ENCODE measurements at places on chromosomes 2 and 18.

DNA sequence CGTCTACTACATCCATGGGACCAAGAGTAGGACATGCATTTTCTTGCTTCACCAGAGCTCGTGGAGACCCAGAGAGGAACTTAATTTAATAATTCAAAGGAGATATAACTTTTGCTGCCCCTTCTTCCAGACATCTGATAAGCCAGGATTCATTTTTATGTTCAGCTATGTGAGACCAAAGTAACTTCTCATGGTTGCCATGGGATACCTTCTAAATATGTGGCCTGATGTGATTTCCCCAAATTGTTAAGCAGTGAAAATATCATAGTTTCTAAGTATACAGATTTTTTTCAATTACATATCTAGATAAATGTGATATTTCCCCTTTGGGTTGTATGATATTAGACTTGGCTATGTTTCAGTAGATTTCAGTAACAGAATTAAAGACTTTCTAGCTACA is 185.5 kb upstream of the FN1 start:
- no peak for DNase-seq

DNA sequence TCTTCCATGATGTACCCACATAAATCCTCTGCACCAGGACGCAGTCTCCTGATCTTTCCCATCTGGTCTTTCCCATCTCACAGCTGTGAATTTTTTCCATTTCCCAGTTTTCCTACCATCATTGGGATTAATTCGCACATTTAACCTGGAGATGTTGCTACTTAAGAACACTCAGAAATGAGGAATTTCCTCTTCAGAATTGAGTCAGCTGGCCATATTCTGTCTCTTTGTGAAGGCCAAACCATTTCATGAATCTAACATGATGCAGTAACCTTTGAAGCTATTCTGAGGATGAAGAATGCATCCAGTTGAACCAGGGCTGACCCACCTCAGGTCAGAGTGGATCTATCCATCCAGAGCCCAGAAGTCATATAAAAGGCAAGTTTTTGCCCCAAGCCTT is 326.8 kb downstream of the SETBP1 start:
- no peak for DNase-seq

GRCh38 chr2:182522972-182523473 is 96.2 kb upstream of the PDE1A start:
- no peak for DNase-seq

DNA sequence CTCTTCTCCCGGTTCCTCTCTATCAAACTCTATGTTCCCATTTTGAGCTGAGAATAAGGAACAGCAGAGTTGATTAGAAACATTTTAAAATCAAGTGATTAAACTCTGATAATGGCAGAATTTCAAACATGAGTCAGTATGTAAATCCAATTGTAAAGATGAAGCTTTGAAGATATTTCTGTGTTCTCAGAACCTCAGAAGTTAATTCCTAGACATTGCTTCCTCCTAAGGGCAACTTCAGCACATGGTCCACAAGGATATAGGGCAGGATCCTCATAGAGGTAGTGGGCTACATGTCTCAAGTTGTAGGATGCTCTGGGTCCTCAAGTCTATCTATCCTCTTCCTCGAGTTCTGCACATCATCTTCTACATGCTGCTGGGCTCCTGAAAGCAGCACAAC is 46.3 kb downstream of the QPCT start:
- DNase-seq = no peak

DNA sequence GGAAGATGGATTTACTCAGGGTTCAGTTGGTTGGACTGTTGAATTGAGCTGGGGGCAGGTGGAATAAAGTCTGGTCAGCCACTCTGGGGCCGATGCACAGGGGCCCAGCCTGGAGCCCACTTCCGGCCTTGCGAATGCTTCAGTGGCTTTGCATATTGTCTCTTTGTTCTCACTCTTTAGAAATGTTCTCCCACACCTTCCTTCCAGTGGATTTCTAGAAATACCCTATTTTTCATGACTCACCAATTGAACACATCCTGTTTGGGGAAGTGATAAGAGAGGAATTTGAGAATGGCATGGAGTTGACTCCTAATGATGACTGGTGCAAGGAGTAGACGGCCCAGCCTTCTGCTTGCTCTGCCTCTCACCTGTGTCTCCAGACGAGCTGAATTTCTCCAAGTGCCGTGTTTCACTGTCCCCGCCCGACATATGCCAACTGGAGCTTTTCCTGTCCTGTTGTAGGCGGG is 28.1 kb downstream of the ASAP2 start:
- DNase-seq = no peak

DNA sequence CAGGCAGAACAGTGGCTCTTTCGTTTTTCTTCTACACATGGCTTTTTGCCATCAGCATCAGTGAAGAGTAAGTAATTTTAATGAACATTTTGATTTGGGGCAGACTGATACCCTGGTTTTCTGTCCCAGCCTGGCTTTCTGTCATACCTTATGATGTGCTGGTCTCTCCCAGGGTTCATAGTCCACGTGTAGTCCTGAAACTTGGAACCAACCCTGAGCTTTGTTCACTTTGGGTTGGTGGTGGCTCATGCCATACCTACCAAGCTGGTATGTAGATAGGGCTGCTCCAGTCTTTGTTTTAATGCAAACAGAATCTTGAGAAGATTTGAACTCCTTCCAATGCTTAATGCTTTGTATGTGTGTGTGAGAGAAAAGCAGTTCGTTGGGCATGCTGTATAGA is 4.9 kb downstream of the COPS7B start:
- no peak for DNase-seq

DNA sequence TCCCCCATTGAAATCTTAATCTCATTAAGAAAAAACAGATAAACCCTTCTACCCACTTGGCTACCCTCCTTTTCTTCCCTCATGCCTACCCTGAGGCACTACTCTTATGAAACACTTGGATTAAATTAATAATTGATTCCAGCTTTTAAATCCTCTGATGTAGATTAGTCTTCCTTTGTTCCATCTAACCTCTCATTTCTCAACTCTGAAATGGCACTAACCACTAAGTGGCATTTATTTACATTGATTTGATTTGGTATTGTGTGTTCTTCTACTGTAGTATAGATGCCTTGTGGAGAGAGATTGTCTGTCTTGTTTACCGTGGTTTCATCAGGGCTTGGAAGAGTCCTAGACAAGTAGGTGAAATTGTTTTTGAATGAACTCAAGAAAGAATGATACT is 26.7 kb downstream of the ITGA4 start:
- no peak for DNase-seq

- DNase-seq = no peak
Measured at GRCh38 chr18:52451851-52452250, 111.9 kb downstream of the DCC start.

GRCh38 chr18:3218819-3219218 is 949 bp downstream of the MYOM1 start:
- DNase-seq = no peak

GRCh38 chr2:199460101-199460671 is 2.4 kb upstream of the SATB2 start:
- DNase-seq = no peak

DNA sequence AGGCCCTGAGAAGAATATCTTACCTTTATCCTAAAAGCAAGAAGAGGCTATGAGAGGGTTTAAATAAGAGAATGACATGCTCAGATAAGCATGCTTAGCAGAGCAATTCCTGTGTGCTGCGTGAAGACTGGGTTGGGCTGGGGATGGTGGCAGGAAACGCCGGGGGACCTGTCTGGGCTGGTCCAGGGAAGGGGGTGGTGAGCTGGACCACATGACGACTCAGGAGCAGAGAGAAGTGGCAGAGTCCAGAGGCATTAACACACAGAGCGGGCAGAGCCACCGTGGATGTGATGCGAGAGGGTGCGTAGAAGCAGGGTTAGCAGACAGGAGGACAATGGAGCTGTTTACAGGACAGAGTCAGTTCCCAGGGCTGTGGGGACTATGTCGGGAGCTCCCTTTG is 84.5 kb downstream of the ZBTB7C start:
- DNase-seq = no peak

GRCh38 chr2:100902817-100903405 is 83.0 kb downstream of the NPAS2 start:
- DNase-seq = no peak

- no peak for DNase-seq
Measured at GRCh38 chr2:205629091-205629776, 53.1 kb upstream of the NRP2 start.

DNA sequence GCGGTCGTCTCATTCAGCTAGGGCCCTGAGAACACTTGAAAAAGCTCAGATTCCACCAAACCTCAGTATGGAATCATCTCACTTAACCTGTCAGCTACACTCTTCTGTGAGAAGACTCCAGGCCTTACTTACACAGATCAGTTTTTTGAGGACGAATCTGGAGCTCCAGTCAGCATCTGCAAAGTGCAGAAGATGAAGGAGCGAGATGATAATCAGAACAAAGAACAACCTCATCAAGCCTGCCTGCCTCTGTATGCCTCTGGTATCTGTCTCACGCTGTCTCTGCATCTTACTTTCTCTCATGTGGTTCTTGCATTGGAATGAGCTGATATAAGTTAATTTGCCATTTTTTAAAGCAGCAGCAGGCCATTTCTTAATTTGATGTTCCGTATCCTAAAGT is 444.1 kb upstream of the LRATD1 start:
- DNase-seq = no peak

DNA sequence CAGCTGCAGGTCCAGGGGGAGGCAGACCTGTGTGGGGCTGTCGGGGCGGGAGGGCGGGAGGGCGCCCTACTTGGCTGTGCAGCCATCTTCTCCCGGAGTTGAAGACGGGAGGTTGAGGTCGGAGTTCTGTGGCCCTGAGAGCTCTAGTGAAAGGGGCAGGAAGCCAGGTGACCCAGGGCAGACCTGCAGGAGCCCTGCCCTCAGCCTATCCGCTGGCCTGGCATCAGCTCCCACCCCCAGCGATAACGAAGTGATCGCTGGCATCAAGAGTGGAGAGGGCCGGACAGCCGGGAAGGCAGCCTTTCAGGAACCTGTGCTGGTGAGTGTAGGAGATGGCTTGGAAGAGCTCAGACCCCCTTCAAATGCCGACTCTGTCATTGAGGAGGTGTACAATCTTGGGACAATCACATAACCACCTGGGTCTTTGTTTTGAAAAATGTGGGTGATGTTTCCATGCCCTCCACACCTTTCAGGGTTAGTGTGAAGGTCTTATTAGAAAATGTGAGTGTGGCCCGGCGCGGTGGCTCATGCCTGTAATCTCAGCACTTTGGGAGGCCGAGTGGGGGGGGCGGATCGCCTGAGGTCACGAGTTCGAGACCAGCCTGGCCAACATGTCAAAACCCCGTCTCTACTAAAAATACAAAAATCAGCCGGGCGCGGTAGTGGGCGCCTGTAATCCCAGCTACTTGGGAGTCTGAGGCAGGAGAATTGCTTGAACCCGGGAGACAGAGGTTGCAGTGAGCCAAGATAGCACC is 1.3 kb downstream of the ARHGEF4 start:
- no peak for DNase-seq

DNA sequence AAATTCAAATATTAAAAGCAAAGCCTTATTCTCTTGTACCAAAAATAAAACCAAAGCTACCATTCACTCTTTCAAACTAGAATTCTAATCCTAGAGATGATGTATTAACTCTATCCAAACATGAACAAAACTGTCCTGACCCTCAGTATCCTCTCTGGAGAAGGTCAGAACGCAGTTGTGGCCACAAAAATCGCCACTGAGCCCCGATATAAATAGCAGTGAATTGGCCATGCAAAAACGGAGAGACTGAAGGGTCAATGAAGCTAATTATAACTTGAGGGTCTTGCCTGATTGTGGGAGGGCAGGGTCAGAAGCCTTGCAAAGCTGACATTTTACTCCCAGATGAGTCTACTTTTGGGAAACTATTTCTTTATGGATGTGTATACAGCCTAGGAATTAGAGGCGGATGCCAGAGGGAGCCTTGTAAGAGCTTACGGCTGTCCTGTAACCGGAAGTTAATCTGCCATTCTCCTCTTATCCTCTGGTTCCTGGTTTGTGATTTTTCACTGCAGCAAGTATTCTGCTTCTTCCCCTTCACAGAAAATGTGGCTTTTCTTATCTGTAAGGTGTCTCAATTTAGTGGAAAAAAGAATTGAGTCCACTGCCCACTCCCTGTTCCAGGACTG is 28.1 kb downstream of the CAVIN2 start:
- DNase-seq = no peak

- no peak for DNase-seq
Measured at GRCh38 chr2:200614249-200614648, 28.4 kb downstream of the AOX1 start.
